ENCODE measurements at places on chromosomes 6 and 20.

- DNase-seq: no peak
Measured at GRCh38 chr6:29941471-29941870, 861 bp upstream of the HLA-A start.

DNA sequence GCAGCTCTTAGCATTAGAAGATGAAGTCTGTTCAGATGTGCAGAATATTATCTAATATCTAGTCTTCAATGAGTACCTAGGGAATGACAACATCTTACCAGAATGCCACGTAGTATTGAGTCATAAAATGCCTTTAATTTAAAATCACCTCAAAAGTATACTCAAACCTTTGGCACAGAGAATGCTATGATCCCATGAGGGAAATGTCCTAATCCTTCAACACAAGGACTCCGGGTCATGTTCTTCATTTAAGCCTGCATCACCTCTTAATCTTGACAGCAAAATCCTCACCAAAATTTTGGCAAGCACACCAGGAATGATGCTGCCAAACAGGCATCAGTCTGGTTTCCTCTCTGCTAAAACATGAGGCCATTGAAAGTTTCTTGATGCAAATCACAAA, 23.6 kb upstream of the MARCKS start:
- no peak for DNase-seq

GRCh38 chr6:39301606-39302005, 12.6 kb downstream of the KCNK17 start:
- DNase-seq: no peak

DNA sequence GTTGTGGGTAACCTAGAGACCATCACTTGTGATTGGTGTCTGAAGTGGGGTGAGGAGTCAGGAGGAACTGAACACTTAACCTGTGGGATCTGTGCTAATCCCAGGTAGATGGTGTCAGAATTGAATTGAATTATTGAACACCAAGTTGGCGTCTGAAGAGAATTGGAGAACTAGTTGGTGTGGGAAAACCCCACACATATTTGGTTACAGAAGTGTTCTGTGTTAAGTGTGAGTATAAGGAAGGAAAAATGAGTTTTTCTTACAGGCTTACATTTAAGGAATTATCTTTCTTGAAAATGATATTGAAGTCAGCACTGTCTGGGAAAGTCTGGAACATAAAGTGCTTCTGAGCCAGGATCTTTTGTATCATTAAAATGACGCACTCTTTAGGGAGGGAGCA, 182.9 kb upstream of the ECI2 start:
- no peak for DNase-seq

Measured in memory B cell (primary cell).